ENCODE measurements at places on chromosomes 7 and 10.

DNA sequence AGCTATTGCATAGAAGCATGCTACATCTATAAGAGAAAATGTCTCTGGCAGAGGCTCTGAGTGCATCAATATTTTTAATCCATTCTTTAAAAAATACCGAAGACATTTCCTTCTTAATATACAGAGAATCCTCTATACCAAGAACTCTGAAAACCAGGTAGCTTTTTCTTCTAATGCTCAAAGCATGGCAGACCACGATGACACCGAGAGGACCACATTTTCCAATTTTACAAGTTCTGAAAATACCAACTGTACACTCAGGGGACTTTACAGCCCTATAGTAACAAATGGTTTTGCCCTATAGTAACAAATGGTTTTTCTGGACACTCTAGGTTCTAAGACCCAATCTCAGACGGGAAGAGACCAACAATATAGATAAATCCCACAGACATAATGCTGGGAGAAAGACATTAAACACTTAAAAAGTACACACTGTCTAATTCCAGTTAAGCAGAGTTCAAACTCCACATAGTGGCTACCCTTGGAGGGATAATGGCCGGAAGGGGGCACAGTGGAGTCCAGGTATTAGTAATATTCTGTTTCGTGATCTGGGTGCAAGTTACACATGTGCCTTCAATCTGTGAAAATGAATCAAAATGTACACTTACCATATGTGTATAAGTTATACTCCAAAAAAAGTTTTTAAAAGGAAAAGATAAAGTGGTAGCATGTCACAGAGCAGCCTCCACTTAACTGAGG lies 26.2 kb downstream of the CCDC6 start:
- no peak for DNase-seq

DNA sequence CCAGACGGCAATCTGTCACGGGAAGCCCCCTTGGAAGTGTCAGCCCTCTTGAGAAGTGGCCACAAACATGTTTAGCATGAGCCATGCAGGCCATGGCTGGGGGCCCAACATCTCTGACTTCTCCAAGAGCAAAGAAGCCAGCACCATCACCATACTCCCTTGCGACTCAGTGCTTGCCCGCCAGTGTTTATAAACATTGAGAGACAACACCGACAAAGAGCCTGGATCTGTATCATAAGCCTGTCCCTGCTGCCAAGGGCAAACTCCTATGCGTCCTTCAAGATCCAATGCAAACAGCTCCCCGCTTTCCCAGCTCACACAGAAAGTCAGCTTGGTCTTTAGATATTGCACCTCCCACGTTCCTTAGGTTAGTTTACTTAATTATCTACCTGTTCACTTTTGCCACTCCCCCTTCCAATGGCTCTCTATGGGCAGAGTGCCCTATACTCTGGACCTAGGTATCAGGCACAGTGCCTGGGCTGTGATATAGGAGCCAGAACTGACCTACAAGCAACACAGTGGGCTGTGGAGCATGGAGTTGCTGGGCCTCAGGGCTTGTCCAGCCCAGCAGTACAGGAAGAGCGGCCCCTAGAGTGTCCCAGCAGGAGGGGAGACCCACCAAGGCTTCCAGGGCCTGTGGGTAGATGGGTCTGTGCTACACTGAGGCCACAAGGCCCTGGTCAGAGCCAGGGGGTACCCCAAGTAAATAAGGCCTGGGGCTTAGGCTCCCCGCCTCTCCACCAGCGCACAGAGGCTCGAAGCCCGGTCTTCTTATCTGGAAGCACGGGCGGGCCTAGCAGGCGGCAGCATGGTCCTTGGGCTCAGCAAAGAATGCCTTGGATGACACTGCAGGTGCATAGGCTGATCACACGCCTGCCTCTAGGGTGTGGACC lies 37.7 kb downstream of the CAMK2B start:
- DNase-seq, result peak; percentile 24

- peak; percentile 30 for DNase-seq
These were observed 545 bp downstream of the GIGYF1 start for GRCh38 chr7:100693312-100694097.

DNA sequence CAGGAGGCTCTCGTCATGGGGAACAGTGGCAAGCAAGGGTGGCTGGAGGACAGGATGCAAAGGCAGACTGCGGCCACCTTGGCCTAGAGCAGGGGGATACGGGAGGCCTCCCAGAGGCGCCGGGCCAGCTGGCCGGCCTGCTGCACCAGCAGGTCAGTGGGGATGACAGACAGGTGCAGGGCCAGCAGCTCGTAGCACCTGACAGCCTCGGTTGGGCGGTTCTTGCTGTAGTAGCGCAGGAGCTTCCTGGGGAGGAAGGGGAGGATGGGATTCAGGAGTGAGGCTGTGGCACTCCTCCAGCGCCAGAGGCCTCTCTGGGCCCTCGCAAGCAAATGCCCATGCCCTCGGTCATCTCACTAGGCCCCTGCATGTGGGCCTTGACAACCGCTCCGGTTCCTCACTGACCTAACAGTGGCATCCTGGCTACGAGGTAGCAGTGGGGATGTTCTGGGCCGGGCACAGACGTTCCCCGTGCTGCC lies 2.5 kb upstream of the PYROXD2 start:
- no peak for DNase-seq

DNA sequence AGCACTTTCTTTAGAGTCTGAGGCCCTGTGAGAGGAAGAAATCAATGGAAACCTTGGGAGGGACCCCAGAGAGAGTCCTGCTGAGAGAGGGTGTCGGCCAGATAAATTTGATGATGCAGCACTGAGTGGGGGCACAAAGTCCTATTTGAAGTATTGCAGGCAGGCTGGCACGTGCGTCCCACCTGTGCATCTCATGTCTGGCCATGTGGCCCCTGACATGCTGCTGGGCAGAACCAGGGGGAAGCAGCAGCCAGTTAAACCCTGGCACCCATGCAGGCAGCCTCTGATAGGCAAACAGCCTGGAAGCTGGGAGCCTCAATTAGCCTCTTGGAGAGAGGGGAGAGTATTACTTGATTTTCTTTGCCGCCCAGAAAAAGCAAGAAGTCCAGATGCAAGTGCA lies 180.9 kb downstream of the PLXNA4 start:
- DNase-seq, result no peak

DNA sequence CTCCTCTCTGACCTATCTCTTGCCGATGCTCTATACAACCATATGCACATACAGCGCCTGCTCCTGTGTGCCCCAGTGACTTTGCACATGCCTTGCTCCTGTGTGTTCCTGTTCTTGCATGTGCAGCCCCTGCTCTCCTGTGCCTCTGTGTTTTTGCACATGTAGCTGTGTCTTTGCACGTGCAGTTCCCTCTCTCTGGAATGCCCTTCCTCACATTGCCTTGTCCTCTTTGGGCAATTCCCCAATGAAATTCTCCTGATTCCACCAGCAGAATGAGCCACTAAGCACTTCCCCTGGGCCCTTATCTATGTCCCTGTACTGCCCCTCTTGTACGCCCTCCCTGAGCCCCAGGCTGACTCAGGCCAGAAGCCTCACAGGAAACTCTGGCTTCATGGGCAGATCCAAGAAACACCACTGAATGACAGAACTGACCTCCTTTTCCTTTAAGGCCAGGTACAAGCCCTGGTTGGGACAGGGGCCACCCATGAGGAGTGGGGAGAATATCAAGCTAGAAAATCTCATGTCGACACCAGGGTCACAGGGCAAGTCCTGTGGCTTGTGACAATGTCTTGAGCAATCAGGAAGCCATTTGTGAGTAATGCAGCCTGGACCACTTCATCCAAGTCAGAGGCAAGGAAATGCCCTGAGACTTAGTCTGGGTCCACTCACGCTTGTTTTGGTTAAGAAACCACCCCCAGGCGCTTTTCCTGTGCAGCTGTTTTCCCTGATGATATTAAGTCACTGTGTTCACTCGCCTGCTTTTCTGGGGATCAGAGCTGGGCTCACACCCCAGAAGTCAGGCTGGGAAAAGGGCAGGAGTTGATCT lies 1.9 kb upstream of the ARHGAP22 start:
- no peak for DNase-seq

DNA sequence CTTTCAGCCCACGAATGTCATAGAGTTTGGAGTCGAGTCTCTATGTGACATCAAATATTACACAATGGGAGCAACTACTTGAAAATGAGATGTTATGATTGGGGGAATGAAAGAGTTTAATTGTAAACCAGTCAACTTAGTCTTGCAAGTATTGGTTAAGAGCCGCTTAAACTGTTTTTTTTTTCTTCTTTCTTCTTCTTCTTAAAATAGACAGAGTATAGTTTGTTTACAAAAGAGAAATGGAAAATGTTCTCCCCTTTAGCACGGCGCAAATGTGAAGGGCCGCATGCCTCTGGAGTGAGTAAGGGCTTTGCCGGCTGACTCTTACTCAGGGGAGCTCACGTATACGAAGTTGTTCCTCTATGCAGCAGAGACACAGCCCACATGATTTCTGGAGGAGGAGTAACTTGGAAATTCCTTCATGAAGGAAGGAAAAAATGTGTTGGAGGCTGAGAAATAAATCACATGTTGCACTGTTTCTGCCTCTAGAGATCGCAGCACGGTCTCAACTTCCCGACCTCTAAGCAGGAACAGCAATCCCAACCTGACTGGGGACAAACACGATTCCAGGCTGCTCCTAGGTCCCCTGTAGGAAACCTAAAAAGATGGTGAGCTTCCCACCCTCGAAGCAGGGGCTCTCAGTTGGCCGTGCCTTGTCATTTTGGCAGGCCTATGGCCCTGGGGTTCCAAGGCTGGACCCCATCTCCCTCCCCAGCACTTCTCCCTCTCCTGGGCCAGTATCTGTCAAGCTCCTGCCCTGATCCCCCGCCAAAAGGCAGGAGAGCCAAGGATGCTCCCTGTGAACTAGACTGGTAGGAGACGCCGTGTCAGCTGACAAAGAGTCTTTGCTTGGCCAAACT lies 44.8 kb downstream of the MYOF start:
- DNase-seq, result peak; percentile 75

- DNase-seq, result no peak
These were observed 6.7 kb downstream of the PON3 start for GRCh38 chr7:95389516-95389915.

- no peak for DNase-seq
These were observed 38.5 kb upstream of the ABCA13 start for GRCh38 chr7:48132792-48133191.

DNA sequence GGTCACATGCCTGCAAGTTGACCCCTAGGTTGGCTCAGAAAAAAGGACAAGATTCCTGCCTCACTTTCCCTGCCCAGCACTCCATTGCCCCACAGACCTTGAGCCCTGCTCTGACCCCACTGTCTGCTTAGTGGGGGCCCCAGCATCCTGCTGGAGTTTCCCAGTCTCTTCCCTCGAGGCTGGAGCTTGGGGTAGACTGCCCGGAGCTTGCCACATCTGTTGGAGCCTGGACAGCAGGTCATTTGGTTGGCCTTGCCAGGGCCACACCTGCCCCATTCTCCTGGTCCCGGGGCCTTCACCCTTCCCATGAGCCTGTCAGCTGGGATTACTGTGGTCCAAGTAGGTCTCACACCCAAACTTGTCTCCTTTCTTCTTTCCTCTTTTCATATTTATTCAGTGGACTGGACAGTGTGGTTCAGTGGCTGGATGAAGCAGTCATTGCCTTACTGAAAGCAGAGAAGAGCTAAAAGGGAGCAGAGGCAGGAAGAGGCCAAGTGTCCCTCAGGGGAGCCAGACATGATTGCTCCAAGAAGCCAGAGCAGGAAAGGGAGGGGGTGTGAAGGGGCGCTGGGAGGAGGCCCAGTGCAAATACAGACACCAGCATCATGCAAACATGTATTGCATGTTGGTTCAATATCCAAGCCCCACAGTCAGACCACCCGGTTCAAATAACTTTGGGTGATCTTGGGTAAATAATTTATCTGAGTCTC lies 56.2 kb upstream of the CACUL1 start:
- DNase-seq, result no peak

- DNase-seq, result no peak
These were observed 21.9 kb downstream of the PCBD1 start for GRCh38 chr10:70866424-70866823.

- DNase-seq, result no peak
These were observed 132.4 kb upstream of the PTN start for GRCh38 chr7:137475966-137476365.

DNA sequence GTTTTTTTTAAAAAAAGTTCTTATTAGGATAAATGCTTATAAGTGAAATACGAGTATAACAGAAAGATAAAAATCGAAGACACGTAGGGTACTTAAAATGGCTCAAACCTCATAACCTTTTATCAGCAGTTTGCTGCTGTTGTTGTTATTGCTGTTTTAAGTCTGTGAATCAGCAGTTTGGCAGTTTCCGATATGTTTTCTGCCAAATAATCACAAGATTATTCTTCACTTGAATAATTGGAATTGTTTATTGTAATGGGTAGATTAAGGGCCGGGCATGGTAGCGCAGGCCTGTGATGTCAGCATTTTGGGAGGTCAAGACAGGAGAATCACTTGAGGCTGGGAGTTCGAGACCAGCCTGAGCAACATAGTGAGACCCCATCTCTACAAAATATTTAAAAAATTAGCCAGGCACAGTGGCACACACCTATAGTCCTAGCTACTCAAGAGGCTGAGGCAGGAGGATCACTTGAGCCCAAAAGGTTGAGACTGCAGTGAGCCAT lies 177.6 kb downstream of the VTI1A start:
- no peak for DNase-seq

GRCh38 chr10:121373411-121373810 lies 224.8 kb downstream of the FGFR2 start:
- DNase-seq, result no peak

GRCh38 chr10:124523901-124524300 lies 62.3 kb downstream of the LHPP start:
- DNase-seq, result no peak

GRCh38 chr10:9009505-9009904 lies 955.0 kb downstream of the GATA3 start:
- DNase-seq, result no peak

GRCh38 chr10:104040862-104041789 lies 44.6 kb downstream of the COL17A1 start:
- peak; percentile 8 for DNase-seq

DNA sequence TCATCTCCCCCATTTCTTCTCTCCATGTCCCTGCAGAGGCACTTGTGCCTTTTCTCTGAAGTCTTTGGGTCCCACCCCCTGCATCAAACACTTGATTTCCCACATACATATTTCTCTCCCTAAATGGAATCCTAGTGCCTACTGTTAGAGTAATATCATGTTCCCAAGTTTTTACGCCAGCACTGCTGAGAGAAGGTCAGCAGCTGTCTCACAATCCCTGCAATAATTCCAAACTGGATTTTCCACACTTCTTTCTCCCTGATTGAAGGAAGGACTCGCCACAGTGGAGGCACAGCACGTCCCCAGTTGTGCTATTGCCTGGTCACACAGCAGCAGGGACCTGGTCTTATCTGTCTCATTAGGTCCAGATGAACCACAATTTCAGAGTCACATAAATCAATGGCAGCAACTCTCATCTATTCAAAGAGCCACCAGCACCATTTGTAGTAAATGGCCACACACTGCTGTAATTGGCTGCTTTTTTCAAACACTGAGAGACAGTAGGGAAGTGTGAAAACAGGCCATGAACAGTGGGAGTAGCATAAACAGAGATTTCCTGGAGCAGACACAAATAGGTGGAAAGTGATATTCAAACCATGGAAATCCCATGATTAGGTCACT lies 605.5 kb downstream of the XPNPEP1 start:
- DNase-seq, result no peak

DNA sequence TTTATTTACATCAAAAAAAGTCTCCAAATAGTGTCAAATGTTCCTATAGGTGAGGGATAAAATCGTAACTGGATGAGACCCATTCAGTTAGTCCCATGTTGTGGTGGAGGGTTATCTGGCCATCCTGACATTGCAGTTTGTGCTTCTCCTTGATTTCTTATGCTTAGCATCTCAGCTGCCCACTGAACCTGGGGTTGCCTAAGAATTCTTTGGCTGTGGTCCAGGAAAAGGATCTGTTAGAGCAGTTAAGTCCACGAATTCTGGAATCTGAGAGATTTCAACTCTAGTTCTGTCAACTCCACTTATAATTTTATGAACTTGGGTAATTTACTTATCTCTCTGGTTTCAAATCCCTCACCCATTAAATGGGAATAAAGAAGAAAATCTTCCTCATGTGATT lies 1673.4 kb downstream of the REEP3 start:
- DNase-seq, result no peak
